ENCODE measurements at places on chromosomes 16 and 17.

GRCh38 chr17:78745407-78746088, 36.5 kb downstream of the CYTH1 start:
- no peak for DNase-seq

GRCh38 chr16:12527071-12527470, 276.6 kb downstream of the CPPED1 start:
- no peak for DNase-seq

- DNase-seq, result no peak
Measured at GRCh38 chr16:84482001-84482891, 22.2 kb downstream of the MEAK7 start.

- no peak for DNase-seq
Measured at GRCh38 chr16:56647641-56648431, 3.9 kb upstream of the MT1B start.

- DNase-seq, result peak; percentile 30
Measured at GRCh38 chr16:57610611-57611010, 17.8 kb upstream of the ADGRG1 start.

GRCh38 chr16:49944221-49944620, 80.8 kb upstream of the CNEP1R1 start:
- DNase-seq, result no peak

All from right forelimb (tissue), 1 donor.